ENCODE measurements at places on chromosomes 4 and X. TPM values are rescaled to one million over a fixed set of nuclear protein-coding genes. Genes with fewer than 3 reads are reported as not detected.

UGT2A1 gene
- not detected for total RNA-seq

SPANXA1 gene
- not detected for total RNA-seq

DNA sequence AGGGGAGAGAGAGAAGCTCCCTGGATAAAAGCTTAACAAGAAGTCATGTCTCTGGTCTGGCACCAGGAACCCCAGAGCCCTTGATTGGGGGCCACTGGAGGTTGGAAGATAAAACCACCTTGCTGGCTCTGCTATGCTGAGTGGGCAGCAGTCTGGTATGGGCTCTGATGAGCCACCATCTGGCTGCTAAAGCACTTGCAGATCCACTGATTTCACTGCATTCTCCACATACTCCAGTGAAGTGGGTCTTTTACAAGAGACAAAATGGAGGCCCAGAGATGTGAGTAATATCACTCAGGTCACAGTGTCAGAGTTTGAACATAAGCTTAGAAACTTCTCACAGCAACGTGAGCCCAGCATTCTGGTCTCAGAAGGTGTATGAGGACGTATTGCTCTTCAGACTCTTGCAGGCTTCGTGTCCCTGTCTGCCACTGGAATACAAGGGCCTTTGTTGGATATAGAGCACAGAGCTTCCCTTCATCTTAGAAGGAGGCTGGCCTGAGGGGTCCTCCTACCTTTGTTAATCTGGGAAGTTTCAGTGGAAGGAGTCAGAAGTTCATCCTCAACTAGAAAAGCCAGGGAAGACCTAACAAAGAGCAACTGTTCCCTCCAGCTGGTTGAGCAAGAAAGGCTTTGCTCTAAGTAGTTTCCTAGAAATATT, 11.8 kb downstream of the CLDN2 start:
- peak; percentile 51 for DNase-seq

DNA sequence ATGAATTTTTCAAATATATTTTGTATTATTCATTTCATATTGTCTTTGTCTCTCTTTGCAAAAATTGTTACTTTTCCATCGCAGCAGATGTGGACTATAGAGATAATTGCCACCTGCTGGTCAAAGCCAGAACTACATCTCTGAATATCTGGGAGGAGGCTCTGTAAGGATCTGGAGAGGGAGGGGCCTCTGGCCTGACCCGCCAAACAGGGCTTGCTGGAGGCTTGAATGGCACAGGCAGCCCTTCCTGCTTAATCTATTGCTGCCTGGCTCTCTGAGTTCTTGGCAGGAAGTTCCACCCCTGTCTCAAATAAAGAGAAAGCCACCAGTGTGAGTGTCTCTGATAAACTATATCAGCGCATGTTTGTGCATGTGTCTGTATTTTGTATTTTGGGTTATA, 132.4 kb downstream of the ZMAT1 start:
- peak; percentile 96 for DNase-seq

DNA sequence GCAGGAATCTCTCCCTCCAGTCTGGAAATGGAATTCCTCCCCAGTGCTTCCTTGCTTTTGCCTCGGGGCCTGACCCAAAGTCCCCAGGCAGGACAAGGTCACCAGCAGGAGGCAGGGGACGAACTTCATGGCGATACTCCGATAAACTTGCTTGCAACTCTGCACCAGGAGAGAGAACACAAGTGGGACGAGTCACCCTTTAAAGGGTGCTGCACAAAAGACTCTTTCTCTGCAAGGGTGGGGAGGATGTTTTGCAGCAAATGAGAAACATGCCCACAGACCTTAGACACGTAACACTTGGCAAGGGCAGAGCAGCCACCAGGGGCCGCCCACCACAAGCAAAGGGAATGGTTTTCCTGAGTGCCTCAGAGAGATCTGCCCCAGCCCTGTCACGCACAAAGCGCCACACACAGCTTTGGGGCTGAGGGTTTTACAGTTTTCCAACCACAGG, at the start of gene FGFBP2:
Gene FGFBP2, minus strand, starts transcription at position 175 of the 451 bp plus-strand sequence. Its CDS starts 46 bp downstream, at position 129.
- DNase-seq, result peak; percentile 60

GRCh38 chrX:135988245-135988644, 3.0 kb downstream of the SLC9A6 start:
- DNase-seq, result no peak

DNA sequence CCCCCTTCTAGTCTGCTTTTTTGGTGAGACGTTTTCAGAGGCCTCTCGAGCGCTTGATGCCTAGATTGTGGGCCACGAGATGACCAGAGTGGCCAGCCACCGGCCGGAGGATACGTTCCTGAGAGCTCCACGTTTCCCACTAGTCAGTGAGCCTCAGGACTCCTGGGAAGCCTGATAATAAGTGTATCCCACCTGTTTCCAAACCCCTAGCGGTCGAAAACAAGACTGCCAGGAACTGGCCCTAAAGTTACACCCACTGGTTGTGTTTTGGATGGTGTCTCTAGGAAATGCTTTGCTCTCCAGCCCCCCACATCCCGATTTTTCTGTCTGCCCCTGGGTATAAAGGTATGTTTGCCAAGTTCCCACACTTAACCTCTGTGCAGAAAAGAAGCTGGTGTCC, 4.6 kb upstream of the RS1 start:
- DNase-seq, result peak; percentile 71

GRCh38 chr4:40140196-40140595, 56.6 kb upstream of the RHOH start:
- DNase-seq, result no peak
